Skeletal muscle cell (primary cell): ENCODE measurements at places on chromosomes 13 and 19.

DNA sequence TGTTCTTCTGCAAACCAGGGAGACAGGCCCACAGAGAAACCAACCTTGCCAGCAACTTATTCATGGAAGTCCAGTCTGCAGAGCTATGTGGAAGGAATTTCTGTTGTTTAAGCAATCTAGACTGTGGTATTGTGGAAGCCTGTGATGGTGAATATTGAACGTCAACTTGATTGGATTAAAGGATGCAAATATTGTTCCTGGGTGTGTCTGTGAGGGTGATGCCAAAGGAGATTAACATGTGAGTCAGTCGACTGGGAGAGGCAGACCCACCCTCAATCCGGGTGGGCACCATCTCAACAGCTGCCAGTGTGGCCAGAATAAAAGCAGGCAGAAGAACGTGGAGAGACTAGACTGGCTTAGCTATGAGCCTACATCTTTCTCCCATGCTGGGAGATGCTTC lies 606.0 kb downstream of the EFNB2 start:
- no peak for DNase-seq

- no peak for DNase-seq
These were observed 11.3 kb downstream of the ELAVL1 start for GRCh38 chr19:7994114-7994513.

GRCh38 chr19:41701401-41702075 lies 6.9 kb upstream of the CEACAM5 start:
- no peak for DNase-seq

DNA sequence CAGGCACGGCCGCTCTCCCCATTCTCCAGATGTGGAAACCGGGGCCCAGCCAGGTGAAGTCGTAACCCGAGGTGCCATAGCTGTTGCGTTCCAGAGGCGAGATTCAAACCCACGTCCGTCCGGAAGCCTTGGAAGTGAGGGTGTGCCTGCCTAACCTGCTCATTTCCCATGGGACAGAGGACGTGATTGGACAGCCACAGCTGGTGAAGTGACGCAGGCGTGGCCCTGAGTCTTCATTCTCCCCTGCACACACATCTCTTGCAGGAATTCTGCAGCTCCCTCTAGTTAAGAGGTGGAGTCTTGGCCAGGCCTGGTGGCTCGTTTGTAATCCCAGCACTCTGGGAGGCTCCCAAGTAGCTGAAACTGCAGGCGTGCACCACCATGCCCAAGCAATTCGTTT lies 16.8 kb downstream of the MEIS3 start:
- DNase-seq: no peak

DNA sequence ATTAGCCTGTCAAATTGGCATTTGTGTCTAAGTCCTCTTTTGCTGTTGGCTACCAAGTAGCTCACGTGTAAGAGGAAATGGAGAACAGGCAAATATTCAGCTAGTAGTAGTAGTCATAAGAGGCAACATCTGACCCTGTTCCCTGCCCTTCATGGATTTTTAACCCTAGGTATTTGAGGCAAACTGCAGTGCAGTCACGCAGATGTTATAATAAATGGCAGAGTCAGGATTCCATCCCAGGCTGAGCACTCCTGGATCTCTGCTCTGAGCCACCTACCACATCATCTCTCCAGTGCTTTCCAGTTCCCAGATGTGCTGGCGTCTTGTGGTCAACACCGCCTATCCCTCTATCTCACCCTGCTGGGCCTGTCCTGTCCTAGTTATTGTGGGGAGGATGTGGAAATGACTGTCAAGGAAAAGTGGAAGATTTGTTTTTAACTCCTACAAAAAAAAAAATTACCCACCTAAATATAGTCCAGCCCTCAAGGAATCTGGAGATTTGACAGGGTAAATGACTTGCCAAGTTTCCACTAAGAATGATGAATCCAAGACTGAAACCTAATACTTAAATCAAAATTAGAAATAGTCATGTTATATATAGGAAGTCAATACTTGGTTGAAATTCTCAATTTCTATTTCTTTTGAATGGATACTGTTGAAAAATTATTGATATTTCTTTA lies 322.9 kb downstream of the GPC6 start:
- DNase-seq: no peak

GRCh38 chr19:872266-872951 lies 12.9 kb downstream of the CFD start:
- DNase-seq: no peak
